ENCODE measurements at places on chromosomes 6 and 20.

GRCh38 chr6:81806793-81807565 is 54.5 kb upstream of the TENT5A start:
- no peaks in the 10 kb centered on the region for H3K27me3 ChIP-seq
- H3K4me3 ChIP-seq: no peak overlapping the region
- H3K4me1 ChIP-seq: no peaks in the 10 kb centered on the region
- no peak for DNase-seq
- H3K27ac ChIP-seq: no peak overlapping the region

GRCh38 chr6:41644297-41644879 is 6.1 kb downstream of the MDFI start:
- DNase-seq: no peak
- no peak overlapping the region for H3K27ac ChIP-seq
- H3K36me3 ChIP-seq: no peaks in the 10 kb centered on the region
- H3K27me3 ChIP-seq: no peaks in the 10 kb centered on the region

- H3K4me3 ChIP-seq: no peak overlapping the region
- H3K27me3 ChIP-seq: no peaks in the 10 kb centered on the region
- no peak for DNase-seq
These were observed 6.8 kb upstream of the RIPK1 start for GRCh38 chr6:3061501-3061941.

DNA sequence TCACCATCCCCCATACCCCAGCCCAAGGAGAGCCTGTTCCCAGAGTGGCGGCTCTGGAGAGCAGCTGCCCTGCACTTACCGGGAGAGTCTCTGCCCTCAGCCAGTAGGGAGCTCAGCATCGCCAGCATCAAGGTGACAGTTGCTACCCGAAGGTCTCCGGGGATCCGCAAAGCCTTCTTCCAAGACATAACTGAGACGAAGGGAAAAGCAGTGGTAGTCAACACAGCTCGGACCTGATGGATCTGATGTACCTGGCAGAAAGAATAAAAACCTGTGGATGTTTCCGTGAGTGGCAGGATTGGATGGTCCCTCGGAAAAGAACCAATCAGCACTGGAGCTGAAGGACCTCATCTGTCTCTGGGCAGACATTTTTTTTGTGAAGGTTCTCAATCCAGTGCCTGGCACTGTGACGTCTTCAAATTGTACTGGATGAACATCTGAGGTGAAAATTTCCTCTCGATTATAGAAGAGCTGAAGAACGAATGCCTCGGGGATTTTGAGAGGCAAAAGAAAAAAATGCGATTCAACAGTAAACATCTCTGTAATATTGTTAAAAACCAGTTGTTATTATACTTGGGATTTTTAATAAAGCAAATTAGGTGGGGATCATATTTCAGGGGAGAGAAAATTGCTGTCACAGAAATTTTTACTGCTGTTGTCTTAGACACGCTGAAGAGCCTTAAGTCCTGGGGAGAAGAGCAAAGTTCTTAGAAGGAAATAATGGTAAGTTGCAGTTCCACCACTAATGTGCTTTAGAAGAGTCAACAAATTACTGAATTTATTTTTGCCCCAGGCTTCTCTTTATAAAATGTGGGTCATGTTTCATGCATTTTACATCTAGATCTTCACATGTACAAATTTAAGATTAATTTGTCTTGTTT is at the start of gene HLA-DQB1:
Gene HLA-DQB1, minus strand, starts transcription at position 238 of the 881 bp plus-strand sequence. Its CDS starts 50 bp downstream, at position 188.
- no peak for DNase-seq
- peak within 1 kb of the TSS; percentile 63 for H3K4me3 ChIP-seq
- H3K4me1 ChIP-seq: peaks cover 11% of the 10 kb centered on the region
- H3K27me3 ChIP-seq: no peaks in the 10 kb centered on the region

DNA sequence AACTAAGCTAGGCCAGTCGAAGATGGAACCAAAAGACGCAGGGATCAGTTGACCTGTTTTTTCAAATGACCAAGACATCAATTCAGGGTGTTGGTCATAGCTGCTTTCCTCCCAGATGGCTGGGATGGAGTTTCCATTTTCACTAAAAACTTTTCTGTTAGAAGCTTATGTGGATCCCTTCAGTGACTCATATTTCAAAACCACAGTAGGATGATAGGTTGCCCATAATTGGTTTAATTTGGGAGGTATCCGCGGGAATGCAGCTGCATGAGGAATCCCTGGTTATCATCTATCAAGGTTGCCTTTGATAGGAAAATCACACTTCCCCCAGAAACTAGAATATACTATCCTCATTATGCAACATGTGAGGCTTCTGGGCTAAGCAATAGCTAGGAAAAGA is 150.9 kb upstream of the MLIP start:
- no peaks in the 10 kb centered on the region for H3K27me3 ChIP-seq
- H3K4me1 ChIP-seq: no peaks in the 10 kb centered on the region
- no peak overlapping the region for H3K4me3 ChIP-seq
- no peak for DNase-seq
- H3K36me3 ChIP-seq: no peaks in the 10 kb centered on the region
- no peak overlapping the region for H3K27ac ChIP-seq

DNA sequence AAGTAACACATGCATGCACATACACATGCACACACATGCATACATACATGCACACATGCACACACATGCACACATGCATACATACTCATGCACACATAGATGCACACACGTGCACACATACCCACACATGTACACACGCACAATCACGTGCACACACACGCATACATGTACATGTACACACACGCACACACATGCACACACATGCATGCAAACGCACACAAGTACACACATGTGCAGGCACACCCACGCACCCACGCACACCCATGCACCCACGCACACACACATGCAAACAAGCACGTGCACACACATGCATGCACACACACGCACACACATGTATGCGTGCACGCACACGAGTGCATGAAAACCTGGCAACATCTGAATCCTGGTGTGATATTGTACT is 232.7 kb upstream of the CDH4 start:
- H3K36me3 ChIP-seq: no peaks in the 10 kb centered on the region
- H3K27ac ChIP-seq: no peak overlapping the region
- no peaks in the 10 kb centered on the region for H3K4me1 ChIP-seq
- DNase-seq: no peak

DNA sequence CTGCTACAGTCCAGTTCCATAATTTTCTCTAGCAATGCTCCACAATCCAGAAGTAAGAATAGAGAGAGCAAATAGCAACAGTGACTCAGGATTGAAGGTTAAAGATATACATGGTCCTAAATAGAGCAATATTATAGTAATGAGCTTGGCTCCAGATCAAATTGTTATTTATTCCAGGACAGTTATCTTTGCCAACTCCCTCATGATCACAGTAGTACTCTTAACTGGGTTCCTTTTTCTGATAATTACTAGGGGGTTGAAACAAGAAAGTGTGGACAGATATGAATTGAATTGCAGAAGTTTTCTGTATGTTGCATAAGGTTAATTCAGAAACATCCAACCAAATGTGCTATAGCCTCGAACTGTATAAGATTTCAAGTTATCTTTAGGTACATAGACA is 11.9 kb downstream of the FAM184A start:
- H3K27ac ChIP-seq: no peak overlapping the region
- H3K4me1 ChIP-seq: no peaks in the 10 kb centered on the region
- no peak for DNase-seq
- H3K27me3 ChIP-seq: no peaks in the 10 kb centered on the region
- H3K4me3 ChIP-seq: no peak overlapping the region

- no peaks in the 10 kb centered on the region for H3K27me3 ChIP-seq
- DNase-seq: no peak
- H3K4me3 ChIP-seq: no peak overlapping the region
These were observed 123.6 kb downstream of the SYCP2 start for GRCh38 chr20:59809630-59810448.

GRCh38 chr6:5462856-5463255 is 201.5 kb downstream of the FARS2 start:
- H3K36me3 ChIP-seq: no peaks in the 10 kb centered on the region
- no peak overlapping the region for H3K27ac ChIP-seq
- no peaks in the 10 kb centered on the region for H3K4me1 ChIP-seq

- no peak overlapping the region for H3K27ac ChIP-seq
- no peaks in the 10 kb centered on the region for H3K36me3 ChIP-seq
- no peaks in the 10 kb centered on the region for H3K27me3 ChIP-seq
- H3K4me1 ChIP-seq: peaks cover 15% of the 10 kb centered on the region
These were observed 217.7 kb downstream of the ARHGAP18 start for GRCh38 chr6:129492260-129492659.

DNA sequence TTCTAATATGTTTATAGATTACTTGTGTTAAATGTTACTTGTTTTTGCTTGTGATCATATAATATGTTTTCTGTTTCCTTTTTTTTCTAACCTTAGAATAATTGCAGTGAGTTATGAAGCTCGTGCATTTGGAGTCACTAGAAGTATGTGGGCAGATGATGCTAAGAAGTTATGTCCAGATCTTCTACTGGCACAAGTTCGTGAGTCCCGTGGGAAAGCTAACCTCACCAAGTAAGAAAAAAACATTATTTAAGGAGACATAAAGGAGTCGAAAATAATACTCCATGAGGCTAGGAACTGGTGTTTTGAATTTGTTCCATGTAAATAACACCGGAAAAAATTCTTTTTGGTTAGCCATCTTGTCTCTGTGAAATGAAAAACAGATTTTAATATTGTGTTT is 6.9 kb downstream of the POLH start:
- peaks cover 27% of the 10 kb centered on the region for H3K4me1 ChIP-seq
- H3K4me3 ChIP-seq: no peak overlapping the region
- H3K36me3 ChIP-seq: peaks cover 36% of the 10 kb centered on the region

DNA sequence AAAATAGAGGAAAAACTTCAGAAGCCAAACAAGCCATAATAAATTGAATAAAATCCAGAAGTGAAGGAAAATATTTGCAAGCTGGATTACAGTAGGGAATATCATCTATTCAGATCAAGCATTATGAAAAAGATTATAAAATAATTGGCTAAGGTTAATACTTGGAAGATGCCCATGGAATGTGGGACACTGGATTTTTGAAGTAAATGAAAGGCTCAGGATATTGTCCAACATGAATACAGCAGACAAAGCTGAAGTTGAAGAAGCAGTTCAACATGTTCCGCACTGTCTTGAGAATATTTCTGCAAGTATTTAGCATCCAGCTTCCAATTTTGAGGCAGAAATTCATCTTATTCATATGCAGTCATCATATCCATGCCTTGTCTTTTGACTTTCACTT is 1278.4 kb upstream of the GJE1 start:
- DNase-seq: no peak
- H3K27ac ChIP-seq: no peak overlapping the region
- H3K4me1 ChIP-seq: no peaks in the 10 kb centered on the region
- no peaks in the 10 kb centered on the region for H3K27me3 ChIP-seq
- no peak overlapping the region for H3K4me3 ChIP-seq
- H3K36me3 ChIP-seq: no peaks in the 10 kb centered on the region

GRCh38 chr20:4802527-4802926 is 80.8 kb downstream of the PRND start:
- H3K27me3 ChIP-seq: no peaks in the 10 kb centered on the region
- no peak overlapping the region for H3K4me3 ChIP-seq
- H3K4me1 ChIP-seq: peaks cover 1% of the 10 kb centered on the region
- DNase-seq: no peak
- H3K36me3 ChIP-seq: peaks cover 67% of the 10 kb centered on the region

- H3K27ac ChIP-seq: no peak overlapping the region
- H3K27me3 ChIP-seq: no peaks in the 10 kb centered on the region
- H3K36me3 ChIP-seq: no peaks in the 10 kb centered on the region
- DNase-seq: no peak
- no peaks in the 10 kb centered on the region for H3K4me1 ChIP-seq
These were observed 157.9 kb downstream of the MRPL14 start for GRCh38 chr6:43969158-43969981.

DNA sequence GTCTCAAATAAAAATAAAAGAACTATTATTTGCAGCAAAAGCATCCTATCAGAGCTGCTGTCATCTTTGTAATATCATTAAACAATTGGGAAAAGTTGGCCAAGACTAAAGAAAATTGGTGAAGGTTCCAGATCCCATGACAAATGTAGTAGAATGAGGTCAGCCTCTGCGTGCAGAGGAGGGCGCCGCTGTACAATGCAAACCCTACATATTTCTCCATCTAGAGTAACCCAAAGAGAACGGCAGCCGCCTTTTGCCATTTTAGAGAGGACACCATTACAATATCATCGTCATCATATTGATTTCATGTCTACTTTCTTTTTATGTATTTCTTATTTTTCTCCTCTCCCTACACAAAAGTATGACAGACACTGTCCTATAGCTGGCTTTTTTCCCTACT is 59.5 kb downstream of the ZMYND8 start:
- H3K36me3 ChIP-seq: peaks cover 72% of the 10 kb centered on the region
- no peaks in the 10 kb centered on the region for H3K4me1 ChIP-seq
- DNase-seq: no peak
- no peaks in the 10 kb centered on the region for H3K27me3 ChIP-seq
- no peak overlapping the region for H3K4me3 ChIP-seq

GRCh38 chr6:71332012-71332411 is 43.4 kb downstream of the OGFRL1 start:
- no peaks in the 10 kb centered on the region for H3K36me3 ChIP-seq
- no peak for DNase-seq
- no peaks in the 10 kb centered on the region for H3K27me3 ChIP-seq
- no peak overlapping the region for H3K4me3 ChIP-seq
- H3K4me1 ChIP-seq: no peaks in the 10 kb centered on the region
- H3K27ac ChIP-seq: no peak overlapping the region

- no peaks in the 10 kb centered on the region for H3K27me3 ChIP-seq
- H3K36me3 ChIP-seq: no peaks in the 10 kb centered on the region
- peak overlapping the region; percentile 90 for H3K4me3 ChIP-seq
- H3K27ac ChIP-seq: peak overlapping the region; percentile 95
These were observed 642 bp downstream of the GZF1 start for GRCh38 chr20:23362392-23363256.

GRCh38 chr20:43034981-43035724 is 154.6 kb downstream of the PTPRT start:
- H3K4me3 ChIP-seq: no peak overlapping the region
- H3K27me3 ChIP-seq: no peaks in the 10 kb centered on the region
- no peaks in the 10 kb centered on the region for H3K36me3 ChIP-seq
- no peak overlapping the region for H3K27ac ChIP-seq
- H3K4me1 ChIP-seq: no peaks in the 10 kb centered on the region
- DNase-seq: no peak

DNA sequence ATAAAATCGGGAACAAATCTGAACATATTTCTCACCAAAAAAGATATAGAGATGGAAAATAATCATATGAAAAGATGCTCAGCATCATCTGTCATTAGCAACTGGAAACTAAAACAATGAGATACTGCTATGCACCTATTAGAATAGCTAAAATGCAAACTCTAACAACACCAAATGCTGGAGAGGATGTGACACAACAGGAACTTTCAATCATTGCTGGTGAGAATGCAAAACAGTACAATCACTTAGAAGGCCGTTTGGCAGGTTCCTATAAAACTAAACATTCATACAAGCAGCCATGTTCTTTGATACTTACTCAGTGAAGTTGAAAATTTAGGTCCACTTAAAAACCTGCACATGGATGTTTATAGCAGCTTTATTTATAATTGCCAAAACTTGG is 67.0 kb downstream of the FAM50B start:
- DNase-seq: no peak
- no peaks in the 10 kb centered on the region for H3K27me3 ChIP-seq
- no peak overlapping the region for H3K27ac ChIP-seq
- peaks cover 26% of the 10 kb centered on the region for H3K4me1 ChIP-seq
- no peaks in the 10 kb centered on the region for H3K36me3 ChIP-seq

- no peak overlapping the region for H3K27ac ChIP-seq
- no peak overlapping the region for H3K4me3 ChIP-seq
- no peaks in the 10 kb centered on the region for H3K27me3 ChIP-seq
These were observed 73.3 kb upstream of the SGK1 start for GRCh38 chr6:134391205-134391604.

Measured in naive thymus-derived CD4-positive, alpha-beta T cell (primary cell).